Kidney (tissue), 22 donors: ENCODE measurements at places on chromosomes 12 and 14. TPM values are rescaled to one million over a fixed set of nuclear protein-coding genes. Genes with fewer than 3 reads are reported as not detected.

Gene KLRB1
- 3.0 TPM for total RNA-seq

Gene ETV6
- total RNA-seq = 59.8 TPM

Gene KRT2
- not detected for total RNA-seq

- peak; percentile 90 for DNase-seq
- H3K27ac ChIP-seq = no peak overlapping the region
- no peaks in the 10 kb centered on the region for H3K27me3 ChIP-seq
- H3K36me3 ChIP-seq = no peaks in the 10 kb centered on the region
- peaks cover 10% of the 10 kb centered on the region for H3K4me1 ChIP-seq
Measured at GRCh38 chr14:75307700-75308379, 29.2 kb downstream of the FOS start.

GRCh38 chr12:101563212-101563611, 31.6 kb upstream of the MYBPC1 start:
- no peaks in the 10 kb centered on the region for H3K36me3 ChIP-seq
- DNase-seq = no peak
- no peaks in the 10 kb centered on the region for H3K27me3 ChIP-seq

- no peaks in the 10 kb centered on the region for H3K36me3 ChIP-seq
- H3K27me3 ChIP-seq = peaks cover 84% of the 10 kb centered on the region
- H3K4me3 ChIP-seq = no peak overlapping the region
- no peak for DNase-seq
- H3K27ac ChIP-seq = no peak overlapping the region
Measured at GRCh38 chr14:28761438-28762291, 4.9 kb upstream of the FOXG1 start.

GRCh38 chr12:56687223-56688128, 608 bp downstream of the PTGES3 start:
- DNase-seq = peak; percentile 45
- H3K36me3 ChIP-seq = no peaks in the 10 kb centered on the region
- H3K27ac ChIP-seq = peak overlapping the region; percentile 99

GRCh38 chr14:35240231-35240630, 52.0 kb upstream of the PSMA6 start:
- no peak overlapping the region for H3K4me3 ChIP-seq
- H3K36me3 ChIP-seq = no peaks in the 10 kb centered on the region
- H3K27me3 ChIP-seq = no peaks in the 10 kb centered on the region
- no peak overlapping the region for H3K27ac ChIP-seq

GRCh38 chr14:67704484-67705089, 2.9 kb downstream of the RDH12 start:
- no peaks in the 10 kb centered on the region for H3K27me3 ChIP-seq
- H3K4me3 ChIP-seq = no peak overlapping the region
- DNase-seq = no peak
- H3K27ac ChIP-seq = no peak overlapping the region

DNA sequence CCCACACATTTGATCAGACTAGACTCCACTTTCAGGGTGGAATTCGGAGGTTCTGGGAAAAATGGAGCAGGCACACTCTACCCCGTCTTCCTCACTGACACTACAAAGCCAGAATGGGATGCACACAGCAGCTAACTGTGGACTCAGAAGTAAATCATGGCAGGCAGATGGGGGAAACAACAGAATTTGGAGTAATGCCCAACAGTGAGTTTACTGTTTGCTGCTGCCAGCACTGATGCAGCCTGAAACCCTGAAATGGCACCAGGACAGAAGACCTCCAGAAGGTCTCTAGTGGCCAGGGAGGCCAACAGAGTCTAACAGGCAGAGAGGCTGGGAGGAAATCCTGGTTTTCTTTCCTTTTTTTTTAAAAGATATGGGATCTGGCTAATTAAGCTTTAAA, 24.6 kb downstream of the KCTD10 start:
- DNase-seq = no peak
- no peak overlapping the region for H3K27ac ChIP-seq
- H3K36me3 ChIP-seq = peaks cover 34% of the 10 kb centered on the region
- no peaks in the 10 kb centered on the region for H3K27me3 ChIP-seq
- no peak overlapping the region for H3K4me3 ChIP-seq
- no peaks in the 10 kb centered on the region for H3K4me1 ChIP-seq

DNA sequence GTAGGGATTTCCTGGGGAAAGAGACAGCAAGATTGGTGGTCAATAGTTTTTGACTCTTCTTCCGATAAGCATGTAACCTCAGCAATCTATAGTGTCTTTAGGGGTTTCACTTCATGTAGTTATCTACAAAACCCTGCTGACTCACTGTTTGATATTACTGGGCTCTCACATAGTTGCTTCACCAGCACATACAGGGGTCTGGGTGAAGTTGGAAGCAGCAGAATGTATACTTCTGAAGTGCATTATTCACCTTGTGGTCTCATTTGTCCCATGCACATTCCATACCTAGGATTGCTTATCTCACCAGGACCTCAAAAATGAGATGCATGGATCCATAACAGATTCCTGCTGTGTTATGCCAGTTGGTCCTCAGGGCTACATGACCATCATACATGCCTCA, 280.0 kb downstream of the LRIG3 start:
- no peaks in the 10 kb centered on the region for H3K36me3 ChIP-seq
- DNase-seq = no peak
- no peaks in the 10 kb centered on the region for H3K4me1 ChIP-seq
- H3K27me3 ChIP-seq = no peaks in the 10 kb centered on the region
- H3K27ac ChIP-seq = no peak overlapping the region

GRCh38 chr12:106132175-106133135, 6.3 kb downstream of the NUAK1 start:
- no peak overlapping the region for H3K4me3 ChIP-seq
- peaks cover 31% of the 10 kb centered on the region for H3K4me1 ChIP-seq
- no peak overlapping the region for H3K27ac ChIP-seq
- DNase-seq = no peak
- H3K36me3 ChIP-seq = no peaks in the 10 kb centered on the region
- no peaks in the 10 kb centered on the region for H3K27me3 ChIP-seq

- H3K4me3 ChIP-seq = peak overlapping the region; percentile 85
- H3K36me3 ChIP-seq = no peaks in the 10 kb centered on the region
- no peaks in the 10 kb centered on the region for H3K4me1 ChIP-seq
- peak; percentile 96 for DNase-seq
- H3K27ac ChIP-seq = peak overlapping the region; percentile 96
Measured at GRCh38 chr12:9064815-9065606, 50.7 kb downstream of the A2M start.

DNA sequence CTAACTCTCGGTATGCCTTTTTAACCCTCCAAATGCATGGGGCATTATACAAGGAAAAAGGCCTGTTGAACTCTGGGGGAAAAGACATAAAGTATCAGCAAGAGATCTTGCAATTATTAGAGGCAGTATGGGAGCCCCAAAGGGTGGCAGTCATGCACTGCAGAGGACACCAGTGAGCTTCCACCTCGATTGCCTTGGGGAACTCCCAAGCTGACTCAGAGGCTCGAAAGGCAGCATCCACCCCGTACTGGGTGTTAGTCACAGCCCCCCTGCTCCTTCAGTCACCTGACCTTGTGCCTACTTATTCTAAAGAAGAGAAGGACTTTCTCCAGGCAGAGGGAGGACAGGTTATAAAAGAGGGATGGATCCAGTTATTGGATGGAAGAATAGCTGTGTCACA, 781.4 kb upstream of the TMEM132C start:
- no peak overlapping the region for H3K27ac ChIP-seq
- H3K4me1 ChIP-seq = no peaks in the 10 kb centered on the region
- no peaks in the 10 kb centered on the region for H3K27me3 ChIP-seq
- no peaks in the 10 kb centered on the region for H3K36me3 ChIP-seq
- DNase-seq = no peak

- no peak for DNase-seq
- no peaks in the 10 kb centered on the region for H3K4me1 ChIP-seq
- no peaks in the 10 kb centered on the region for H3K36me3 ChIP-seq
- no peaks in the 10 kb centered on the region for H3K27me3 ChIP-seq
Measured at GRCh38 chr12:128903236-128903635, 50.0 kb downstream of the GLT1D1 start.

GRCh38 chr14:104937694-104938365, 13.2 kb downstream of the PLD4 start:
- H3K27me3 ChIP-seq = no peaks in the 10 kb centered on the region
- H3K4me3 ChIP-seq = no peak overlapping the region

GRCh38 chr12:8226355-8226754, 1.1 kb downstream of the FAM90A1 start:
- no peak overlapping the region for H3K4me3 ChIP-seq
- H3K4me1 ChIP-seq = no peaks in the 10 kb centered on the region
- H3K27me3 ChIP-seq = no peaks in the 10 kb centered on the region
- DNase-seq = no peak
- H3K27ac ChIP-seq = no peak overlapping the region
- H3K36me3 ChIP-seq = no peaks in the 10 kb centered on the region

GRCh38 chr14:92677087-92677668, 71.2 kb downstream of the LGMN start:
- no peaks in the 10 kb centered on the region for H3K4me1 ChIP-seq
- no peak overlapping the region for H3K27ac ChIP-seq
- no peaks in the 10 kb centered on the region for H3K27me3 ChIP-seq
- no peaks in the 10 kb centered on the region for H3K36me3 ChIP-seq
- DNase-seq = no peak
- no peak overlapping the region for H3K4me3 ChIP-seq

DNA sequence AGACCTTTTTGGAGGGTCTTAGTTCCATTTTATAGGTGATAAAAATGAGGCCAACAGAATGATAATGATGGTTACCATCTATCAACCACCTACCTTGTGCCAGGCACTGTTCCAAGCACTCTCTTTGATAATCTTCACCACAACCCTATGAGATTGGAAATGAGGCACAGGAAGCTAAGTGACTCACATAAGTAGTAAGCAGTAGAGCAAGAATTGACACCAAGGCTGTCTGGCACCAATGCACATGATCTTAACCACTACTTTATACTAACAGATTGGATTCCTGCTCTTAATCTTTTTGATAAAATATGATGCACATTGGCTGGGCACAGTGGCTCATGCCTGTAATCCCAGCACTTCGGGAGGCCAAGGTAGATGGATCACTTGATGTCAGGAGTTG, 91.4 kb downstream of the DRAM1 start:
- no peak for DNase-seq
- H3K4me3 ChIP-seq = no peak overlapping the region
- no peaks in the 10 kb centered on the region for H3K4me1 ChIP-seq
- no peaks in the 10 kb centered on the region for H3K36me3 ChIP-seq
